Left lung (tissue), 14 donors: ENCODE measurements at places on chromosomes 2 and 18. TPM values are rescaled to one million over a fixed set of nuclear protein-coding genes. Genes with fewer than 3 reads are reported as not detected.
A peak's percentile ranks its signal among the peaks of the same experiment; 100 is the strongest.

- DNase-seq: no peak
These were observed 159.7 kb upstream of the SKOR2 start for GRCh38 chr18:47411159-47411558.

- DNase-seq: no peak
These were observed 3.4 kb upstream of the CHMP1B start for GRCh38 chr18:11847811-11848210.

- no peak for DNase-seq
These were observed 234.8 kb downstream of the ALPK2 start for GRCh38 chr18:58394046-58394445.

- DNase-seq: no peak
These were observed 36.5 kb upstream of the AFF3 start for GRCh38 chr2:100178864-100179263.

GRCh38 chr2:171523088-171524017 lies 1.1 kb downstream of the CYBRD1 start:
- DNase-seq: peak; percentile 77

The KCNJ3 gene
- 0.48 TPM for polyA plus RNA-seq
